ENCODE measurements at places on chromosomes 11 and 22.
A peak's percentile ranks its signal among the peaks of the same experiment; 100 is the strongest.

- no peak for DNase-seq
These were observed 11.0 kb upstream of the EHF start for GRCh38 chr11:34609850-34610249.

DNA sequence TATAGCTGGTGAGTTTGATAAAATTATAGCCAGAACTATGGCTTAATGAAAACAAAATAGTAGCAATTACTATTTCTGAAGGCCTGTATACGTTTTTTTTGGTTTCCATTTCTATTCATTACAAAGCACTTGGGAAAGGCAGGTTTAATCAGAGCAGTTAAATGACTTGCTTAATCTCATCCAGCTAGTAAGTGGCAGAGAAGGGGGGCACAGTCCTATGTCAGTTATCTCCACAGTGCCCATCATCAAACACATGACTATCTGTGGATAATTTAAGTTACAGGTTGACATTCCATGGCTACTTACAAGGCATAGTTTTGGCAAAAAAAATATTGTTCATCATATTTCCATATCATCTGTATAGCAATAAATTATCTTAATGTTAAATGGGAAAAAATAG lies 93.7 kb downstream of the PGR start:
- DNase-seq = no peak

GRCh38 chr11:62477927-62478326 lies 59.1 kb downstream of the SCGB1A1 start:
- no peak for DNase-seq

- DNase-seq = peak; percentile 12
These were observed 27.0 kb downstream of the KMT5B start for GRCh38 chr11:68186061-68186460.

DNA sequence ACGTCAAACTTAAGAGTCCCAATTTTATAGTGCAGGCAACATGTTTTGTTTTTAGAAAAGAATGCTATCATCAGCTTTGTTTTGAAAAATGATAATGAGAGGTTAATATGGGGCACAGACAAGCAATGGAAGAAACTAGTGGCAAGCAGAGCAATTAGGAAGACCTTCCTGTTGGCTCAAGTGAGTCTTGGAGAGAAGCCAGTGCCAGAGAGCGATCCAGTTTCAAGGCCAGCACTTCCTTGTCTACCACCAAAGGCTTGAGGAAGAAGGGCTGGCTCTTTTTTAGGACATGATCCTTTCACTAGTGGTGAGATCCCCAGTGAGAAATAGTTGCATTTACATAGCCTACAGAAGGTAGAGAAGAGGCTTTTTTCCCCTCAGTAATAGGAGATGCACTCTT lies 1340.7 kb downstream of the LRRC4C start:
- DNase-seq = peak; percentile 47

DNA sequence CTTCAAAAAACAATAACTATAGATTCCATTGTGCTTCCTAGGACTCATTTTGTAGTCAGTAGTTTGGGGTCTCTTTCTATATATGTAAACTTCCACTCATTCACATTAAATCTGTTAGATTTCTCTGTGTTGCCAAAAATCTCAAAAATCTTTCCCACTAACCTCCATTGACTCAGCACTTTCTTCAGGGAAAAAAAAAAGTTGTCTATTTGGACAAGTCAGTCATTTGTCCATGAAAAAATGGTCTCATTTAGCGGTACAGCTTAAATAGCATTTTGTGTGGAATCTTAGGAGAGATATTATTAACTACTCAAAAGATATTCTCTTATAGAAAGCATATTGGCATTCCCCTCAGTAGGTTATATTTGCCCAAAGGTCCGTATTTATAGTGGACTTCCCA lies 81.9 kb downstream of the PPP2R1B start:
- no peak for DNase-seq

GRCh38 chr22:33209930-33210784 lies 152.0 kb upstream of the SYN3 start:
- no peak for DNase-seq

DNA sequence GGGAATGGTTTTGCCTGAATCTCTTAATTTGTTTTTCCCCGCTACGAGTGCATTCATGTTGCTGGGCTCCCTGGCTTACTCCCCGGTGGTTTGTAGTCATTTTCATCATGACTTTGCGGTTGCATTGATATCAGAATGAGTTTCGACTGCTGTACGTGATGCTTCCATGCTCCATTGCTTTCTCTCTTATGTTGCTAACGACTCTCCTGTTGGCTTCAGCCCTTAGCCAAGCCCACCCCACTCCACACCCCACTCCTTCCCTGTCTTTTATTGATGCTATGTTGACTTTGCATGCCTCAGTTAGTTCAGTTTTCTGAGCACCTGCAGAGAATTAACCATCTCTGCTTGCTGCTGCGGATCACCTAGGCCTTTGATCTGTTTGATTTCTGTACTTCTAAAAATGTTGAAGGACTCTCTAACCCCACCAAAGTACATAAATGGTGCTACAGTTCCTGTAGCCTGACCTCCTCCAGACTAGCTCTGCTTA lies 65.3 kb downstream of the ARFGAP2 start:
- DNase-seq = no peak

DNA sequence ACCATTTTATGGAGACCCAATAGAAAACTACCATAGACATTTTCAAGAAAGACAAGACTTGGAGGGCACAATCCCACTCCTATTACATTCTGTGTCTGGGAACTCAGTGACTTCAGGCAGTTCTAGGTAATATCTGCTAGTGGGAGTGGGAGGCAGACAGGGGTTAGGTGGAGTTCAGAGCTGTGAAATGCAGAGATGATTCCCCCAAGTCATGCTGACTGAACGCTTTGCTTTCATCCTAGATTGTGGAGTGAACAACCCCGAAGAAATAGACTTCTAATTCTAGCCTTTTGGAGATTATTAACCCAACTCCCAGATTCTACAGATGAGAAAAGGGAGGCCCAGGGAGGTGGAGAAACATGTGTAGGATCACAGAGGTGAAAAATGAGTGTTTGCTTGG lies 437.8 kb upstream of the CADM1 start:
- no peak for DNase-seq

DNA sequence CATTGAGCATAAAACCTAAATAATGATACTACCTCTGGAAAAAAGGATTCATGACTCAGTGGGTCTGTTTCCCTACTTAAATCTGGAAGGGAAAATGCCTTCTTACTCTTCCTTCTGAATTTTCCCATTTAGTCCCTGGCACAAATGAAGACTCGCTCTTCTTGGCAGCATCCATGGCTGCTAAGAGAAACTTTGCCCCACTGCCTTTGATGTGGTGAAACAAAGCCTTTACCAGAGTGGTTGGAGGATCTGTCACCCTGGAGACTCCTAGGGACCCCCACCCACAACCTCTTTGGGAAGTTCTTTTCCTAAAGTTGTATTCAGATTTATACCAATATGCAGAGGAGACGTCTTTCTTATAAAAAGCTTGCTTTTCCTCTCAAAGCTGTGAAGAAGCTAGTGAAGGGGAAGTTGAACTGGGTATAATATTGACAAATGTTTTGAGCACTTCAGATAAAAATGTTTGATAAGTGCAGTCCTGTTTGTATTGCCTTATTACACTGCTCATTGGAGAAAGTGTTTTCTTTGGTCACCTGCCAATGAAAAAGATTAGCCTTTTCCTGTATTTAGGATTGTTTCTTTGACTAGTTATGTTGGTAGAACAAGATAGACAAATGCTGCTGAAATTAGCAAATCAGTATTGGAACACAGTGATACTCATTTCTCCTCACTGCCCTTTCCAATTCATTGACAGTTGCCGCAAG lies 77.3 kb downstream of the ARFGAP2 start:
- no peak for DNase-seq

DNA sequence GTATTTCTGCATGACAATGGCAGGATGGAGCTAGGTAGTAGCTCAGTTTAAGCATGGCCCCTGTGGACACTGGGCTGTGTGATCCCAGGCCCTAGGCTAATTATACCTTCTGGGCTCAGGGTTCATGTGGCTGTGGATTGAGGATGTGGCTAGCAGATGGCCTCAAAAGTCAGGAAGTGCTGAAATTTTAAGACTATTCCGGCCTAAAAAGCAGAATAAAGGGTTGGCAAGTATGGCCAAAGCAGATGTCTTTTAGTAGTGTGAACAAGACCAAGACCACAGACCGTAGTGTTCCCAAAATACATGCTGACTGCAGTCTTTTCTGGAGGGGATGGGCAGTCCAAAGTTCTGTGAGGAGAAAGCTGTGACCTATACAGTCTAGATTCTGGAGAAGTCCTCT lies 115.7 kb upstream of the RAG2 start:
- no peak for DNase-seq

DNA sequence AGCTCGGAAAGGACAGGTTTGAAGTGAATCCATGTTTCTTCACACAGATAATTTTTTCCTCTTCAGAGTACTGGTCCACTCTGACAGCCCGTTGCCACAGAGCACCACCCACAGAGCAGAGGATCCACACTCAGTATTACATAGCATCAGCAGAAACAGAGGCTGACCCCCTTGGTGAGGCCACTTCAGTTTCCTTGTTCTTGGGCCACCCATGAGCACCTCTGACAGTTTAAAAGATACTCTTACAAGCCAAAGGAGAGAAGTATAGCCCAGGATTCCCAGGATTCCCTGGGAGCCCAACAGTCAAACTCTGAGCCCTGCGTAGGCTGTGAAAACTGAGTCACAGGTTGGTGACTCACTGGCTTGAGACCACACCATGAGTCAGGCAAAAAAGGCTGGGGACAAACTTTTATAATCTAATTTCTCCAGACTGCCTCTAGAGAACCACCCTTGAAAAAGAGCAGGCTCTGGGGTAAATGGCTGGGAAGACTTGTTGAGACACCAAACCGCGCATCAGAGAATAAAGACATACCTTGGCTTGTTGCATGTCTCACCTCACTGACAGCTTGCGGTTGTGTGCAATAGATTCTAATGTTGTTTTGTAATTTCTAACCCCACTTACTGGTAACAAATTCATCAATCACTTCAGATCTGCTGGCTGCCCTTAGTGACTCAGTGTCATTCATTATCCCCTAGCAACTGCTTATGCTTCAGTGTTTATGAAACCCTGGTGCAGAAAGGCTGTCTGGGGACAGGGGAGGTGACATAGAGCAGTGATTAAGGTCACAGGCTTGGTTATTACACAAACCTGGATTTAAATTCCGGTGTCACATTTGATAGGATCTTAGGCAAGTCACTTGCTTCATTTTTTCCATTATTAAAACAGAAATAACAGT lies 56.9 kb upstream of the PRSS23 start:
- peak; percentile 56 for DNase-seq

DNA sequence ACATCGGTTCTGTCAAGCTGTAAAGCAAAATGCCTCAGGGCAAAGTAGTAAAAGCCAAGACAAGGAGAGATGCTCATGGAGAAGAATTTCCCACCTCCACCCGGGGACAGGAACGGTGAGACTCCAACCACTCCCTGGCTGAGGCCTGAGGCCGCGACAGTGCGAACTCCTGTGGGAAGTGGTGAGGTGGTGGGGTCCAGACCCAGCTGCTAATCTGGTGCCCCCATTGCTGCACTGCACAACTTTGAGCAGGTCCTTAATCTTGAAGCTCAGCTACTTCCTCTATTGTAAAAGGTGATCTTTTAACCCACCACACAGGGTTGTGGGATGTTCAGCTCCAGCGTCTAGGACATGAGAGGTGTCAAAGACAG lies 83.9 kb downstream of the ZC3H12C start:
- DNase-seq = no peak

- DNase-seq = no peak
These were observed 101.2 kb downstream of the ABTB2 start for GRCh38 chr11:34256626-34257025.
